ENCODE measurements at places on chromosomes 6 and 20.
A peak's percentile ranks its signal among the peaks of the same experiment; 100 is the strongest.

DNA sequence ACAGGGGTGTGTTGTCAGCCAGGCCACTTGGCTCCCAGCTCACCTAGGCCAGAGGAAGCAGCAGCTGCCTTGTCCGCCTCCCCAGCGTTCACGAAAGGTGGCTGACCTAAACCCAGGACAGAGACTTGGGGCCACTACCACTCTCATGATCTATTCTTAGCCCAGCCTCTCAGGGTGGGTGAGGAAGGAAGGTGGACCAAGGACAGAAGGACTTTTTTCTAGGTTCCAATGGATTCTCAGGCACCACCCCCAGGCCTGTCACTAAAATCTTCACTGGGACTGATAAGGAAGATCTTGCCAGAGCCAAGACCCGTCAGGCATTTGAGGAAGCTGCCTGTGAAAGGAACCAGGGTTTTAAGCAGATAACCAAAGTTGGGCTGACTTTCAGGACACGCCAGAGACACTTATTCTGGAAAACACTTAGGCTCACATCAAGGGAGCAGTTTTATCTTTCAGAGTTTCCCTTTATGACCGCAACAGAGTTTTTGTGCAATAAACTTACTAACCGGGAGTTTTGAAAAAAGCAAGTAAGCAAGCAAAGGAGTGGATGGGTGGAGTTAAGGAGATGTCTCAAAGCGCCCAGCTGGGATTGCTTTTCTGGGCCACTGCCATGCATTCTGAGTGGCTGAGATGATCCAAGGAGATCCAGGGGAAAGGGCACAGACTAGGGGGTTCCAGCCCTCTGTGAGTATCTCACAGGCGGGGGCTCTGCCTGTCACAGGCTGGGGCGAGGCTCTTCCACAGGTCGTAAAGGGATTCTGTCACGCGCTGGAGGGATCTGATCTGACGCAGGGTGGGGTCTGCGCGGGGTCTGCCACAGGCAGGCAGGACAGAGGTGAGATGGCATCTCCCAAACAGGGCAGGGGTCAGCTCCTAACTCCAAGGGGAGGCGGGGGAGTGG is 989 bp downstream of the FITM2 start:
- H3K4me3 ChIP-seq = peak overlapping the region; percentile 87
- peak overlapping the region; percentile 67 for H3K27ac ChIP-seq
- peaks cover 20% of the 10 kb centered on the region for H3K4me1 ChIP-seq
- DNase-seq = peak; percentile 72
- no peaks in the 10 kb centered on the region for H3K27me3 ChIP-seq

- H3K36me3 ChIP-seq = no peaks in the 10 kb centered on the region
- H3K27me3 ChIP-seq = no peaks in the 10 kb centered on the region
- no peak overlapping the region for H3K27ac ChIP-seq
- H3K4me3 ChIP-seq = no peak overlapping the region
Measured at GRCh38 chr6:4270776-4271175, 135.4 kb upstream of the ECI2 start.

DNA sequence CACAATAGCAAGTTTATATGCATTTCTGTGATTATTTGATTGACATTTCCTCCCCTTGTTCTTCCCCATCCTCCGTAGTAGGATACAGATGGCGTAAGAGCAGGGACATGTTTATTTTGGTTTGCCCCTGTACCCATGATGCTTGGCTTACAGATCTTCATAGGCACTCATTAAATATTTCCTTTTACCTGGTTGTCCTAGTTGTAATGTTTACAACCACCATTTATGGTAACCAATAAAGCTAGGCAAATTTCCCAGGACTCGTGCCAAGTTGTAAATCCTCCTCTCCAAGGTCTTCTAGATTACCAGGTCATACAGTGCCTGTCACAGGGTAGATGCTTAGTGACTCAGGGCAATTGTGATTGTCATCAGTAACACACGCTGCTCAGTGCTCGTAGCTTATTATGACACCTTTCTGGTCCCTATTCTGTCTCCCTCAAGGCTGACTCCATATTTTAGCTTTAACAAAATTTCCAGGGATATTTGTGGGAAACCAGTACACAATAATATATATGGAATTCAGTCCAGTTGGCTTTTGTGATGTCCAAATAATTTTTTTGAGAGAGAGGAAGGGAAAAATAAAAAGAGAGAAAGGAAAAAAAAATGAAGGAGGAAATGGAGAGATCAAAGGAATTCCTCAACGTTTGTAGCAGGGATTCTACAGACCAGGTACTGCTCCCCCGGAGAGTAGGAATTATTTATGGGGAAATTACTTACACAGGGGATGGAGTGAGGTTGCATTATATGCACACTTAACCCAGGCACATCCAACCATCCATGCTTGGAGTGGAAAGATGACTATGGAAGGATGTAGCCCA is 24.6 kb downstream of the CYP24A1 start:
- no peak overlapping the region for H3K27ac ChIP-seq
- no peaks in the 10 kb centered on the region for H3K27me3 ChIP-seq
- peaks cover 10% of the 10 kb centered on the region for H3K4me1 ChIP-seq
- no peak overlapping the region for H3K4me3 ChIP-seq
- H3K36me3 ChIP-seq = no peaks in the 10 kb centered on the region

DNA sequence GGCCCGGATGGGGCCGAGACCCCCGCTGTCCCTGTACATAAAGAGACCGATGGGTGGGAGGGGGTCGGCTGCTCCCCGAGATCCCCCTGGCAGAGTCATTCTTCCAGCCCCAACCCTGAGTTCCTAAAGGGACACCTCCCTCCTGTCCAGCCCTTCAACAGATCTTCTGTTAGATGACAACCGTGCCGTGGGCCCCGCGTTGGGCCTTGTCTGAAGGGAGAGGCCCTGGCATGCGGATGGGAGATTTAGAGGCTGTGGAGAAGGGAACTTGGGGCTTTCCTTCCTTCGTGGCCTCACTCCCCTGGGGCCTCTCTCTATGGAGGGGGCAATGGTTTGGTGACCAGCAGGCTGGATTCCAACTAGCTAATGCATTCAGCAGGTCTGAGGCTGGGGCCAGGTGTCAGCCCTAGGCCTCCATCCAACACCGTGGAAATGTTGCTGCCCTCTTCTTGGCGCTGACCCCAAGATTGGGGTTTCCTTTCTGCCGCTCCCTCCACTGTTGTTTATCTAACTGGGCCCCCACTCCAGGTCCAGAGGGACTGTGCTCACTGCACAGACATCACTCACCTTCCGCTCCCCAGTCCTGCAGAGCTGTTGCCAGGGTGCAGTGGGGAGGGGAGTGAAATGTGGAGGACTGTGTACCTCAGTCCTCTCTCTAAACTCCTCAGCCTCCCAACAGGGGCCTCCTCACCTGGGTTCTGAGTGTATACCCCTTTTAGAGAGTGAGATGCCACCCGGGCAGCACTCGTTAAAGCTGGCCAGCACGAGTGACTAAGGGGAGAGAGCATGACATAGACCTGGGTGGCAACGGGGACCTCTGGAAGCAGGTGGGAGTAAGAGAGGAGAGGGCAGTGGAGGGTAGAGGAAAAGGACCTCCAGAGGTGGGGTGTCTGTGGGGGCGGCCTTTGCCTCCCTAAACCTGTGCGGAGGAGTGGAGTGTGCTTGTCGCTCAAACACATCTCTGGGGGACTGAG is 6.7 kb downstream of the TMEM151B start:
- peaks cover 56% of the 10 kb centered on the region for H3K27me3 ChIP-seq
- H3K4me3 ChIP-seq = no peak overlapping the region
- H3K4me1 ChIP-seq = peaks cover 11% of the 10 kb centered on the region
- DNase-seq = no peak
- no peaks in the 10 kb centered on the region for H3K36me3 ChIP-seq
- no peak overlapping the region for H3K27ac ChIP-seq

DNA sequence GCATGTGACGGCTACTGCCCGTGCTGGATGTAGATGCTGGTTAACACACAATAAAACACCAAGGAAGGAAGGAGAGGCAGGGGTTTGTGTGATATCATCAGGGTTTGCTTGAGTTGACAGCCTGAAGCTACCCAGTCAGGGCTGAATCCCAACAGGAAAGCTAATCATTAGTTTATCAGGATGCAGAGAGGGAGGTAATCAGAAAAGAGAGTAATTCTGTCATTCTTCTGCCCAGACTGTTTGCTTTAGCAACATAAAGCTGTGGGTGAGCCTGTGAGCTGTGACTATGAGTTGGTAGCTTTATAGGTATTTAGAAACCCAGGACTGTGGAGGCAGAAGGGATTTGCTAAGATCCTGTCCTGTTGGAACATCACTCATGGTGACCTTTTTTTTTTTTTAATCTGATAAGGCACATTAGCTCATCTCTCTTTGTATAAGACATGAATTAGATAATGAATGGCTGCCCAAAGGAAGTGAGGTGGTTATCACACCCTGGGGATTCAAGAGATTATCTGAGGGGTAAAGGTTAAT is 79.3 kb downstream of the CAP2 start:
- H3K4me1 ChIP-seq = peaks cover 21% of the 10 kb centered on the region
- H3K36me3 ChIP-seq = no peaks in the 10 kb centered on the region
- no peak overlapping the region for H3K27ac ChIP-seq
- DNase-seq = no peak

- no peaks in the 10 kb centered on the region for H3K36me3 ChIP-seq
- DNase-seq = no peak
- peak overlapping the region; percentile 40 for H3K27ac ChIP-seq
- no peaks in the 10 kb centered on the region for H3K27me3 ChIP-seq
- H3K4me1 ChIP-seq = peaks cover 16% of the 10 kb centered on the region
Measured at GRCh38 chr6:25229671-25230321, 49.4 kb upstream of the CARMIL1 start.

DNA sequence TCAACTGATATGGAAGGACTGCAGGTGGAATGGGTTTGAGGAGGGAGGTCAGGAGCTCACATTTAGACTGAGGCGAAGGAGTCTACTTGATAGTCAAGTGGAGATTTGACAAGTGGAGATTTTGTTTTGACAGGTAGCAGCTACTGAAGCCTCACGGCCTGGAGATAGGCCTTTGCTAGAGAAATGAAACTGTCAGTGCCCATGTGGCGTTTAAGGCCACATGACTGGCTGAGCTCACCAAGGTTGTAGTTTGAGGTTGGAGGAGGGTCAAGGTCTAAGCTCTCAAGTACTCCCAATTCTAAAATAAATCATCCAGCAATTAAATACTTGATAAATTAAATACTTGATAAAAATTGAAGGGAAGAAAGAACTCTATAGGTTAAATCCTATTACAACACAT is 80.1 kb upstream of the C6orf118 start:
- H3K4me1 ChIP-seq = no peaks in the 10 kb centered on the region
- no peak for DNase-seq
- no peaks in the 10 kb centered on the region for H3K36me3 ChIP-seq
- H3K4me3 ChIP-seq = no peak overlapping the region
- no peaks in the 10 kb centered on the region for H3K27me3 ChIP-seq

- H3K4me1 ChIP-seq = peaks cover 91% of the 10 kb centered on the region
- no peak for DNase-seq
- no peak overlapping the region for H3K4me3 ChIP-seq
Measured at GRCh38 chr20:10662661-10663458, 10.9 kb downstream of the JAG1 start.
